ENCODE measurements at places on chromosomes 12 and 14. TPM values are rescaled to one million over a fixed set of nuclear protein-coding genes. Genes with fewer than 3 reads are reported as not detected.

PTHLH gene
- total RNA-seq, result 0.26 TPM

EFS gene
- 18.4 TPM for total RNA-seq

SLC6A13 gene
- total RNA-seq, result not detected

FGF6 gene
- not detected for total RNA-seq

LPCAT3 gene
- total RNA-seq, result 18.2 TPM

KCNK13 gene
- not detected for total RNA-seq

EML1 gene
- 47.8 TPM for total RNA-seq

BBOF1 gene
- total RNA-seq, result 19.1 TPM

HIP1R gene
- 14.5 TPM for total RNA-seq

DPY19L2 gene
- total RNA-seq, result 0.65 TPM
